ENCODE measurements at places on chromosomes 13 and 19. TPM values are rescaled to one million over a fixed set of nuclear protein-coding genes. Genes with fewer than 3 reads are reported as not detected.
A peak's percentile ranks its signal among the peaks of the same experiment; 100 is the strongest.

The GGACT gene
- total RNA-seq, result 8.7 TPM

The FAM216B gene
- total RNA-seq, result not detected

The SERTAD3 gene
- total RNA-seq, result 17.2 TPM

- no peak for DNase-seq
Observed at GRCh38 chr13:83780227-83780626, 102.0 kb downstream of the SLITRK1 start.

The CIC gene
- 130 TPM for total RNA-seq

The PCDH20 gene
- not detected for total RNA-seq

The CACNG6 gene
- total RNA-seq, result 1.9 TPM

GRCh38 chr13:37132211-37132610 lies 26.7 kb upstream of the CSNK1A1L start:
- no peak for DNase-seq

- DNase-seq, result no peak
Observed at GRCh38 chr13:95707442-95708390, 30.8 kb downstream of the DNAJC3 start.

The ABCC4 gene
- total RNA-seq, result 9.1 TPM

- peak; percentile 40 for DNase-seq
Observed at GRCh38 chr13:113562085-113562749, 22.3 kb upstream of the TFDP1 start.

- no peak for DNase-seq
Observed at GRCh38 chr13:57641051-57641450, 9.5 kb downstream of the PCDH17 start.

The SYMPK gene
- total RNA-seq, result 104 TPM

DNA sequence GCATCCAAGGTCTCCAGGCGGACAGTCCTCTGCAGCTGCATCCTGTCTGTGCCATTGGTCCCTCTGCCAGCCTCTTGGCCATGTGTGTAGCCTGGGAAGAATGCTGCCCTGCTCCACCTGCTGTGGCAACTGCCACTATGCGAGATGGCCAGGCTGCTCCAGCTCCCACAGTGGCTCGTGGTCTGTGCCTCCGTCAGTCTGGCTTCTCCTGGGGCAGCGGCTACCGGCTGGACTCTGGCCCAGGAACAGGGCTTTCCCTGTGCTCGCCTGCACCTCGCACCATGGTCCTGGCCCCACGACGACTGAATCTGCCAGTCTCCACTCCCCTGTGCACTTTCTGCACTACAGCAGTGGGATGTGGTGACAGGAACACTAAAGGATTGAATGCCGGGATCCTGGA lies 26.7 kb upstream of the FFAR2 start:
- DNase-seq, result no peak

DNA sequence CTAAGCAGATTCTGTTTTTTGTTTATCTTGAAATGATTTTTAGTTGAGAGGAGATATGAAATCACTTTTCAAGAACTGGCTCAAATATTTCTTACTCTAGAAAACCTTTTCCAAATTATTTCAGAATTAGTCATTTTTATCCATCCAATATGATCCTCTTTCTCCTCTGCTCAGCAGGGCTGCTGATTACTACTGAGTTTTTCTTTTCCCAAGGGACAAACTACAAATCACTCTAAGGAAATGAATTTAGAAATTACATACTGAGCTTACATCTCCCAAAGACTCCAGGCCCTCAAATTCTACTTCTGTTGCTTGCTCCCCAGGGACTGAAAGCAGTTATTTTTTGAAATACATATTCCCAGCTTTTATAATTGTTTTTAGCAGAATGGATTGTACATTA lies 87.4 kb upstream of the UFM1 start:
- no peak for DNase-seq

- DNase-seq, result peak; percentile 92
Observed at GRCh38 chr19:37172368-37173366, at the start of gene ZNF585A. TSS of gene ZNF585A (minus strand) at chr19:37172695. CDS start at chr19:37169910, 2,785 bp downstream.

- no peak for DNase-seq
Observed at GRCh38 chr13:92827503-92827902, 399.1 kb upstream of the GPC6 start.

DNA sequence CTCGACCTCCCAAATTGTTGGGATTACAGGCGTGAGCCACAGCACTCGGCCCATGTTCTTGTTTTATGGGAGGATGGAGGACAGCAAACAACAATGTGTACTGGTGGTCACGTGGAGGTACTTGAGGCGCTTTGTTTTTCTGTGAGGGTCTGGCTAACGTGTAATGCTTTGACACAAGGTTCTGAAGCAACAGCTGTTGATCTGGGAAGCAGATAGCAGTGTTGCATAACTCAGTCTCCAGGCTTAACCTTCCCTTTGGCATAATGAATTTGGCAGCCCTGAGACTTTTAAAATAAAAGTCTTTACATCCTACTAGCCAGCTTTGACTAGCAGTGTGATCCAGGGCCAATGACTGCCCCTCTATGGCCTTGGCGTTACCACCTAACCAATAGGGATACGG lies 6.9 kb upstream of the ZNF580 start:
- no peak for DNase-seq

DNA sequence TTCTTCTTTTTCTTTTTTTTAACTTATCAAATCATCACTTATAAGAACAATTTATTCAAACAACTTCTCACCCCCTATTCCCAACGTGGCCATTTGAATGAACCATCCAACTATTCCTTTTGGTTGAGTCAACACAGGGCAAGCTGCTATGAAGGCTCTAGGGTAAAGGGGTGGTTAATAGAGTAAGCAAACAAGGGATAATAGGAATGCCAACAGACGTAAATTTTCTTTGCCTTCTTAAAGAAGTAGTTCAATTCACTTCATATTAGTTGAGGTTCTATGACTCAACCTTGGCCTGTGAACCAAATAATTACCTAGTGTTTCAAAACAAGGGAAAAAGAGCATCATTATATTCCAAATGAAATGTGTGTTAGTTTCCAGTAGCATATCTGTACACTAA lies 1383.8 kb upstream of the SLC10A2 start:
- DNase-seq, result no peak

- DNase-seq, result no peak
Observed at GRCh38 chr19:23002690-23003422, at the start of gene ZNF728. TSS of gene ZNF728 (minus strand) at chr19:23003176. CDS start at chr19:23003030, 146 bp downstream.

- DNase-seq, result no peak
Observed at GRCh38 chr13:39909634-39910033, 254.2 kb downstream of the COG6 start.

DNA sequence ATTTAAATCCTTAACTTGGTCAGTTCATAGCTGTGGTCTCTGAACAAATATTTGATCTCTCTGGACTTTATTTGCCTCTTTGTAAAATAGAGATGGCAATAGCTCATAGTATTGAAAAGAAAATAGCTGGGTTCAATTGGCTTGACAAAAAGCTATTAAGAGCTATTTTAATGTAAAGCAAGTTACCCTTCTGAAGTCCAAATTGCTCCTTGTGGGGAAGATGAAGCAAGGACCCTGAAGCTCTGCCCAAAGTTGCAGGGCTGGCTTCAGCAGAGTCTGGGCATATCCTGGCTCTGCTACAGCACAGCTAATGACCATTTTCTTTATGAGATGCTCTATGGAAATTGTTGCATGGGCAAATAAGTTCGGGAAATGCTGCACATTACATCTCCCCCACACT lies 484.5 kb downstream of the TDRD3 start:
- DNase-seq, result no peak

DNA sequence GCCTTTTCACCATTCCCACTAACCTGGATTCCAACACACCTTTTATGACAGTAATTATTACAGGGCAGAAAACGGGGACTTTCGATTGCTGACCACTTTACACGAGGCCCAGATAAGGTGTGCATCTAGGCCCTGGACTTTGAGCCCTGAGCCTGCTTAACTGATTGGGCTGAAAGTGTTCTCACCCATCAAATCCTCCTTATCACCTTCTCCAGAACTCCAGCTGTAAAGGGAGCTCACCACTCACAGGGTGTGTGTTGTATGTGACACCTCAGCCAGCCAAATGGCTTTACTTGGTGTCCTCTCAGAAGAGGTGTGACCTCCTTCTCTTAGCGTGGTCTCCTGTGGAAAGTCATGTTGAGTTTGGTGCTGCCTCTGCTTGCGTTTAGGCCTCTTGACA lies 36.5 kb downstream of the SIPA1L3 start:
- DNase-seq, result no peak

DNA sequence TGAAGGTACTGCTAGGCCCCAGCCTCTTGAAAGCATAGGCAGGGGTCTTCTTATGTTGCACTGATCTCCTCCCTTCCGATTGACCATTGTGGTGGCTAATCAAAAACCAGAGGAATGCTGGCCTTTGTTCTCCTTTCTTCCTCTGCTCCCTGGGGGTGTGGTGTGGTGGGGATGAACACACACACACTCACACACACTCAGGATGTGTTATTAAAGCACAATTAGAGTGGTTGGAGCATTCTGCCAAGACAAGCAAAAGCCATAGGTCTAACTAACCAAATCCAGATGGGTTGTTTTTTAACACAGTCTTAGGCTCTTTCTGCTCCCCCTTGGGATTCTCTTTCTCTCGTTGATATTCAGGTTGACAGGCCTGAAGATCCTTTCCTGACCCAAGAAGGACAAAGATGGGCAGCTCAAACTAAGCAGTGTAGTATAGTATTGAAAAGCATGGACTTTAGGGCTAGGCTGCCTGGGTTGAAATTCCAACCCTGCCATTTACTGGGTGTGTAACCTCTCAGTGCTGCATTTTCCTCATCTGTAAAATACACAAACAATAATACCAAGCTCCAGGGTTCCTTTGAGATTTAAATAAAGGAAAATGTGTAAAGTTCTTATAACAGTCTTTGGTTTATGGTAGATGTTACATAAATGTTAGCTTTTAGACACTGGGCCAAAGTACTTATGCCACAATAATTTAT lies 25.5 kb upstream of the DGKH start:
- DNase-seq, result no peak

The DMAC2 gene
- 25.3 TPM for total RNA-seq

The TMEM238 gene
- total RNA-seq, result 9.3 TPM

- DNase-seq, result no peak
Observed at GRCh38 chr19:6212403-6213265, 67.1 kb downstream of the MLLT1 start.

DNA sequence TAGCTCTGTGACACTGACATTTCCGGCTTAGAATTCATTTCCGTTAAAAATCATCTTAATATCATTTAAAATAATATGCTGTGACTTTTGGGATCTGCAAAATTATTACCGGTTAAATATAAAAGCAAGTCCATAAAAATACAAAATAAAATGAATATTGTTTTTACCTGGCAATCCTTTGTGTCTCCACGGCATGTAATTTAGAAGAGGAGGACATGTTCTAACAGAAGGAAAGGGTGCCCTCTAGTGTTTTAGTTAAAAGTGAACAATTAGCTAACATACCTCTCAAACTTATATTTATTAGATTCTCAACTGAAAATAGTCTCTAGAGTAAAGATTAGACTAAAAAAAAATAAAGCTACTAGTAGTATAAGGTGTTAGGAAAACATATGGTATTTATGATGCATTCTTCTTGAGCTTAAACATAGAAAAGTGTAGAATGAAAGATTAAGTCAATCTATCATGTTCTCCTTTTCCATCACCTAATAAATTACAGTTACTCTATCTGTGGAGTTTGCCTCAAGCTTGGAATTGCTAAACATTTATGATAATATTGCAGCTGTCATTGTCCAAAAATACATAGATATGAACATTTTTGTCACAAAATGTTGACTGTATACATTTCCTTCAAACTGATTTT lies 676.7 kb upstream of the SPRY2 start:
- no peak for DNase-seq

GRCh38 chr19:10644260-10645007 lies 9.7 kb upstream of the ILF3 start:
- peak; percentile 81 for DNase-seq

GRCh38 chr13:59088716-59089115 lies 1075.0 kb downstream of the DIAPH3 start:
- DNase-seq, result no peak

DNA sequence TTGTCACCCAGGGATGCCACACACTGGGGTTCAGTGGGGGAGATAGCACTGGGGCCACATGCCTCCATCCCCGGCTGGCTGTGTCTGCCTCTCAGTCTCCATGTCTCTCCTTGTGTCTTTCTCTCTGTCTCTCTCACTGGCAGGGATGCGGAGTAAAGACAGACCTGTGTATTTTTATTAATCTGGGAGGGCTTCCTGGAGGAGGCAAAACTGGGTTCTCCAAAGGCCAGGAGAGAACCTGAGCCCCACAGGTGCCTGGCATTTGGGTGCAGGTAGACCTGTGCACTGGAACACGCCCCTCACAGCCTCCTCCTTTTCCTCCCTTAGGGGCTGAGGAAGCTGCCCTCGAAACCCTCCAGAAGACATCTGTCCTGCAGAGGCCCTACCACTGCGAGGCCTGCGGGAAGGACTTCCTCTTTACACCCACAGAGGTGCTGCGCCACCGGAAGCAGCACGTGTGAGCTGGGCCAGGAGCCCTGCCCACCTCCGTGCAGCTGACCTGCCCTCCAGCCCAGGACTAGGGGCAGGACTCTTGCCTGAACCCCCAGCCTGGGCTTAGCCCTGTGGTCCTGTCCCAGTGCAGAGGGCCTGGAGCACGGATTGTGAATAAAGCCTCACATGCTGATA lies 32.7 kb downstream of the DHX34 start:
- DNase-seq, result no peak

The SERP2 gene
- not detected for total RNA-seq

DNA sequence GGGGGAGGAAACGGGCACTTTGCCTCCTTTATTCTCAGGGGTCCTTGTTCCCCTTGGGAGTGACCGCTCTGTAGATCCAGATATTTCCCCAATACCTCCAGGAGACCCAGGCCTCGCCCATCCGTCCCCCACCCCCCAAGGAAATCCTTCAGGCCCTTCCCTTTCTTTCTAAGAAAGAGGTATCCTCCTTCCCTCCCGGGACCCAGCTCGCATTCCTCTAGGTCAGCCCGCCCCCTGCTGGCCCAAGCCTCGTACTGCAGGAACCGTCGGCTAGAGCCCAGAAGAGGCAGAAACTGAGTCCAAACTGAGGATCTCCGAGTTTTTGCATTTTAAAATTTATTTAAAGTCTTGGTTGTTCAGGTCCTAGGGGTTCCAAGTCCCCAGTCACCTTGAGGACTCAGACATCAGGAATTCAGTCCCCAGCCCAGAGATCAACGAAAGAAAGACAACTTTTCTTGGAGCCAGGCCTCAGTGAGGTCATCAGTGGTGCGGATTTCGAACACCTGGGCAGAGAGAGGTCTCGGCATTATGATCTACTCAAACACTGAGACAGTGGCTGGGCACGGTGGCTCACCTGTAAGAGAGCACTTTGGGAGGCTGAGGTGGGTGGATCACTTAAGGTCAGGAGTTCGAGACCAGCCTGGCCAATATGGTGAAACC lies 7.5 kb upstream of the LRFN1 start:
- DNase-seq, result peak; percentile 86

DNA sequence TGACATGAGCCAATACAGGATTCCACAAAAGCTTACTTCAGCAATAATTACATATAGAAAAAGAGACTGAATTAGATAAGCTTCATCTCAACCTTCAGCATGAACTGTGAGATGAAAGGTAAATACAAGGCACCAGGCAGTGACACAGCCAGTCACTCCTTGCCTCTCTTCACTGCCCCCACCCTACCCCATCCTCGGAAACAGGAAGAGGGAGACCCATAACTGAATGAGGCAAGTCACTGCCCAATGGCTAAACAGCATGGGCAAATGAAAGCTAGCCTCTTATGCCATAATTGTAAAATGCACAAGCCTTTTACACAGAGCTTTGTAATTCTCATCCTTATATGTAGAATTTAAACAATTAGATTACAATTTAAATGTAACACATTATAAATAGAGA lies 1.7 kb downstream of the ZNF160 start:
- DNase-seq, result no peak

- DNase-seq, result no peak
Observed at GRCh38 chr13:89750371-89750770, 1597.1 kb upstream of the MIR17HG start.

The COX7A1 gene
- not detected for total RNA-seq

The ZNF628 gene
- 6.7 TPM for total RNA-seq

The KLC3 gene
- not detected for total RNA-seq

- DNase-seq, result peak; percentile 57
Observed at GRCh38 chr19:50427997-50428425, 4.7 kb upstream of the MYBPC2 start.

All from naive thymus-derived CD4-positive, alpha-beta T cell (primary cell).